Activated naive CD8-positive, alpha-beta T cell treated with anti-CD3 and anti-CD28 coated beads, Interleukin-2, amount 50 U/mL, for 24 hours (primary cell): ENCODE measurements at places on chromosomes 3 and 15.

DNA sequence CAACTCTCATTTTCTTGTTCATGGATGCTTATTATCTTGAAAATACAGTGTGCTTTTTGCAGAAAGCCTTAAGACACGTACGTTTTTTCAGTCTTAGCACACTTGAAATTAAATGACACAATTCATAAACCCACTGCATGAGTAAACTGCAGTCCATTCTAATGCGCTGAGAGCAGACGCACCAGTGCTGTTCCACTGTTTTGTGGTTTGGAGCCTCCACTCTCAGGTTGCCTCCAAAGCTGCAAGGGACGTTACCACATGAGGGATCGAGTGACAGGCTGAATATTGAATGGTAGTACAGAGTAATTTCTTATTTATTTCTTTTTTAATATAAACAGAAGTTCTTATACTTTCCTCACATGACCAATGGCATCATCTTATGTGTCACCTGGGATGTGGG, 12.3 kb downstream of the IQCH start:
- no peaks in the 10 kb centered on the region for H3K4me1 ChIP-seq
- H3K4me3 ChIP-seq, result no peak overlapping the region
- H3K27ac ChIP-seq, result no peak overlapping the region
- H3K27me3 ChIP-seq, result peaks cover 4% of the 10 kb centered on the region
- no peaks in the 10 kb centered on the region for H3K36me3 ChIP-seq

- H3K36me3 ChIP-seq, result peaks cover 53% of the 10 kb centered on the region
- no peaks in the 10 kb centered on the region for H3K27me3 ChIP-seq
- no peak for DNase-seq
- H3K4me1 ChIP-seq, result peaks cover 72% of the 10 kb centered on the region
- no peak overlapping the region for H3K27ac ChIP-seq
These were observed 28.2 kb downstream of the UBE3A start for GRCh38 chr15:25410649-25411048.

DNA sequence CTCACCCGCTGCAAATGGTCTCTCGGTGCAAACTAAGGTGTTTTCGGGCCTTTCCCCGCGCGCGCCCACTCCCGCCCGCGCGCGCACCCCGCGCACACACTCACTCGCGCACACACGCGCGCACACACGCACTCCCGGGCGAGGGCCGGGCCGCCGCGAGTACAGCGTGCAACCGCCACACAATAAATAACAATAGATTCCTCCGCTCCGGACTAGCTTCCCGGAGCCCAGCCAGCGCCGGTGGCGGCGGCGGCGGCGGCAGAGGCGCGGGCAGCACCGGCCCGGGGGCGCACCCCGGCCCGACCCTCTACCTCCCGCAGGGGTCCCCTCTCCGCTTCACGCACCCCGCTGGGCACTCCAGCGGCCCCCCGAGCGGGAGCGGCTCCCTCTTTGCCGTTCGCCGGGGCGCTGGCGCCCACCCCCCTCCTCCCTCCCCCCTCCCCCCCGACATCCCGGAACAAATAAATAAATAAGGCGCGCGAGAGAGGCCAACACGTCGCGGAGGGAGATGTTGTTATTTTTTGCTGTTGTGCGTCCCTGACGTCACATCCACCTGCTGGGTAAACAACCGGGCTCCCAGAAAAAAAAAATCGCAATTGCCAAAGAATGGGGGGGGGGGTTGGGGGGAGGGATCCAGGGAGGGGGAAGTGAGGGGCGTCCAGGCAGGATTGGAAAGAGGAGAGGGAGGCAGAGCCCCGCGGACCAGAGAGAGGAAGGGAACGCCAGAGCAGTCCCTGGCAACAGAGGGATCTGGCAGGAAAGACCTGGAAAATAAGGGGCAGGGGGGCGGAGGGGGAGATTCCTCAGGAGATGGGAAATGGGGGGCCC, at the start of gene FOXP1:
Gene FOXP1 (minus strand): TSS at position 163 of the 828 bp plus-strand sequence. CDS start 385,347 bp downstream, outside the sequence.
- peaks cover 63% of the 10 kb centered on the region for H3K4me1 ChIP-seq
- DNase-seq, result peak; percentile 68
- H3K27me3 ChIP-seq, result no peaks in the 10 kb centered on the region
- peaks cover 10% of the 10 kb centered on the region for H3K36me3 ChIP-seq
- peak within 1 kb of the TSS; percentile 92 for H3K4me3 ChIP-seq
- peak within 1 kb of the TSS; percentile 99 for H3K27ac ChIP-seq

- no peak overlapping the region for H3K4me3 ChIP-seq
- DNase-seq, result no peak
- no peaks in the 10 kb centered on the region for H3K4me1 ChIP-seq
- H3K36me3 ChIP-seq, result no peaks in the 10 kb centered on the region
- H3K27me3 ChIP-seq, result peaks cover 4% of the 10 kb centered on the region
- H3K27ac ChIP-seq, result no peak overlapping the region
These were observed 44.5 kb downstream of the KY start for GRCh38 chr3:134606033-134607025.

DNA sequence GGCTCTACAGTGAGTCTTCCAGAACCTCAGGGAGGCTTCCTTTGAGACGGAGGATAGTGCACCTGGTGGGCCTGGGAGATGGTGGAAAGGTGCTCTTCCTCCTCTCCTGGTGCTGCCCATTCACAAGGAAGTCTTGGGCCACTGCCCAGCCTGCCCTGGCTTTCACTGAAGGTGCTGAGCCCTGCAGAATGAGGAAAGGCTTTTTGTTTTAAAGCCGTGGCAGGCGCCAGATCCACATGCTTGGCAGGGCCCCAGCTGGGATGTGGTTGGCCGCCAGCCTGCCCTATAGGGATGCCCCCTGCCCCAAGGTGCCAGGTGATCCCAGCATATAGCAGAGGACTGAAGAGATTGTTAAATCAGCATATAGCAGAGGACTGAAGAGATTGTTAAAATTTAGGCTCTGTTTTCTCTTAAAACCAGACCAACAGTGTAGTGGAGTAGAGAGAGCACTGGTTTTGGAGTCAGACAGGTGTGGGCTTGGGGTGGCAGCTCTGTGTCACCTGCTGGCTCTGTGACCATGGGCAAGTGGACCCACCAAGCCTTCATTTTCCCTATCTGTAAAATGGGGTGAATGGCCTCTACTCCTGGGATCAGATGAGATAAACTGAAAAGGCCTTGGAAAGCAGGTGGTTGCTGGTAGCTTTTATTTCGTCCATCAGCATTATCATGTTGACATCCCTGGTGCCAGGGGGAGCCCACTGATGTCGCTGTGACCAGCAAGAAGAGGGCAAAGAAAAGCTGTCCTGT, 53.3 kb downstream of the SLC6A6 start:
- no peaks in the 10 kb centered on the region for H3K27me3 ChIP-seq
- peaks cover 32% of the 10 kb centered on the region for H3K36me3 ChIP-seq
- no peak overlapping the region for H3K27ac ChIP-seq
- H3K4me1 ChIP-seq, result peaks cover 18% of the 10 kb centered on the region
- no peak overlapping the region for H3K4me3 ChIP-seq

GRCh38 chr15:100189319-100189718, 152.5 kb downstream of the ADAMTS17 start:
- no peaks in the 10 kb centered on the region for H3K27me3 ChIP-seq
- no peaks in the 10 kb centered on the region for H3K36me3 ChIP-seq
- no peak overlapping the region for H3K27ac ChIP-seq
- DNase-seq, result no peak
- no peak overlapping the region for H3K4me3 ChIP-seq
- no peaks in the 10 kb centered on the region for H3K4me1 ChIP-seq

- H3K36me3 ChIP-seq, result peaks cover 53% of the 10 kb centered on the region
- peaks cover 44% of the 10 kb centered on the region for H3K4me1 ChIP-seq
These were observed 629 bp downstream of the RPL24 start for GRCh38 chr3:101685870-101686307.

GRCh38 chr15:29815000-29815710, 7.1 kb downstream of the TJP1 start:
- DNase-seq, result no peak
- peaks cover 85% of the 10 kb centered on the region for H3K27me3 ChIP-seq
- H3K27ac ChIP-seq, result no peak overlapping the region
- peaks cover 3% of the 10 kb centered on the region for H3K36me3 ChIP-seq

DNA sequence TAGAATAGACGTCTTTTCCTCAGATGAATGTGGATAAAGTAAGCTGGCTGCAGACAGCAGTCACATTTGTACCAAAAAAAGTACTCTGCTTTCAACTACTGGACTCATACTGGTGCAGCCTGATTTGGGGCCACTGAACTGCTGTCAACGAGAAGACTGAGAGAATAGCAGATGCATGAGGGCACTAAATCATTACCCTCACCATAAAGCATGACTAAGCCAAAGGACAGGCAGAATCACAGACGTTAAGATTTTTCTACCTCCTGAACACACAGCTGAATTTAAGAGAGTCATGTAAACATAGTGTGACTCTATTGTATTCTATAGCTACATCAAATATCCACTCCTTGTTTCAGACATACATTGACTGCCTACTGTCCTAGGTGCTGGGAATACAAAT, 67.8 kb upstream of the CDAN1 start:
- H3K4me3 ChIP-seq, result no peak overlapping the region
- no peaks in the 10 kb centered on the region for H3K4me1 ChIP-seq
- no peaks in the 10 kb centered on the region for H3K27me3 ChIP-seq
- H3K36me3 ChIP-seq, result peaks cover 7% of the 10 kb centered on the region
- H3K27ac ChIP-seq, result no peak overlapping the region

- H3K27me3 ChIP-seq, result no peaks in the 10 kb centered on the region
- no peaks in the 10 kb centered on the region for H3K36me3 ChIP-seq
- no peak overlapping the region for H3K4me3 ChIP-seq
- no peak for DNase-seq
- H3K4me1 ChIP-seq, result no peaks in the 10 kb centered on the region
- no peak overlapping the region for H3K27ac ChIP-seq
These were observed 89.7 kb upstream of the COL8A1 start for GRCh38 chr3:99548674-99549073.

GRCh38 chr3:168876346-168877035, 780.8 kb upstream of the GOLIM4 start:
- no peak overlapping the region for H3K27ac ChIP-seq
- DNase-seq, result no peak
- H3K27me3 ChIP-seq, result no peaks in the 10 kb centered on the region
- H3K4me1 ChIP-seq, result no peaks in the 10 kb centered on the region

DNA sequence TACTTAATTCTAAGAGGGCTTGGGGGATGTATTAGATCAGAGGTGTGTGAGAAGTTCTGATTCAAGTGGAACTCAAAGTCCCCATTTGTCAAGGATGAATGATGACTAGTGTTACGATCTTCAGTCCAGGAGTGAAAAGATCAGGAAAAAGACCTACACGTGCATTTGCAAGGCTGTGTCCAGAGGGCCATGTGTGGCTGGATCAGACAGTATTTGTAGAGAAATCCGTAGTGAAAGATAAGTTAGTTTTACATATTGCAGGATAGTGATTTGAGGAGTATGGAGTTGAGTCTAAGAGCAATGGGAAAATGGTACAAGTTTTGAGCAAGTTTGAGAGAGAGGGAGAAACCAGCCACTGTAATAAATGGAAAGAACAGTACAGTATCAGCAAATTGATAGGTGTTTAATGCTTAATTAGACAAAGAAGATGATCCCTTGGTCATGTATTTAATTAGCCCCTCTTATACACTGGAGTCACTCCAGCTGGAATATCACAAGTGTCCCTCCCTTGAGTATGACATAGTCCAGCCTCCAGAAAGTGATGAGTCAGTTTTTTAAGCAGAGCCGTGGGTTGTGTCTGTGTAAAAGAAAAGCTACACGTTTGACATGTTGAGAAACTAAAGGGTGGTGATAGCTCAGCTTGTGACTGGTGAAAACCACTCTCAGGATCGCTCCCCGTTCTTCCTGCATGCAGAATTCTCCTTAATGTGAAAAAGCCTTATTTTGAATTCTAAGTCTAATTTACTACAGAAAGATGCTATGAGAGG, 348.8 kb downstream of the ROBO1 start:
- no peaks in the 10 kb centered on the region for H3K36me3 ChIP-seq
- H3K27me3 ChIP-seq, result no peaks in the 10 kb centered on the region
- no peaks in the 10 kb centered on the region for H3K4me1 ChIP-seq
- no peak overlapping the region for H3K4me3 ChIP-seq
- no peak overlapping the region for H3K27ac ChIP-seq

GRCh38 chr3:178146406-178146831, 389.8 kb upstream of the KCNMB2 start:
- H3K36me3 ChIP-seq, result no peaks in the 10 kb centered on the region
- no peak overlapping the region for H3K27ac ChIP-seq
- no peaks in the 10 kb centered on the region for H3K27me3 ChIP-seq
- H3K4me1 ChIP-seq, result no peaks in the 10 kb centered on the region
- no peak for DNase-seq

GRCh38 chr3:156908398-156908797, 82.2 kb downstream of the LEKR1 start:
- no peaks in the 10 kb centered on the region for H3K36me3 ChIP-seq
- no peak for DNase-seq
- H3K27ac ChIP-seq, result no peak overlapping the region
- H3K4me1 ChIP-seq, result no peaks in the 10 kb centered on the region
- H3K4me3 ChIP-seq, result no peak overlapping the region
- no peaks in the 10 kb centered on the region for H3K27me3 ChIP-seq

DNA sequence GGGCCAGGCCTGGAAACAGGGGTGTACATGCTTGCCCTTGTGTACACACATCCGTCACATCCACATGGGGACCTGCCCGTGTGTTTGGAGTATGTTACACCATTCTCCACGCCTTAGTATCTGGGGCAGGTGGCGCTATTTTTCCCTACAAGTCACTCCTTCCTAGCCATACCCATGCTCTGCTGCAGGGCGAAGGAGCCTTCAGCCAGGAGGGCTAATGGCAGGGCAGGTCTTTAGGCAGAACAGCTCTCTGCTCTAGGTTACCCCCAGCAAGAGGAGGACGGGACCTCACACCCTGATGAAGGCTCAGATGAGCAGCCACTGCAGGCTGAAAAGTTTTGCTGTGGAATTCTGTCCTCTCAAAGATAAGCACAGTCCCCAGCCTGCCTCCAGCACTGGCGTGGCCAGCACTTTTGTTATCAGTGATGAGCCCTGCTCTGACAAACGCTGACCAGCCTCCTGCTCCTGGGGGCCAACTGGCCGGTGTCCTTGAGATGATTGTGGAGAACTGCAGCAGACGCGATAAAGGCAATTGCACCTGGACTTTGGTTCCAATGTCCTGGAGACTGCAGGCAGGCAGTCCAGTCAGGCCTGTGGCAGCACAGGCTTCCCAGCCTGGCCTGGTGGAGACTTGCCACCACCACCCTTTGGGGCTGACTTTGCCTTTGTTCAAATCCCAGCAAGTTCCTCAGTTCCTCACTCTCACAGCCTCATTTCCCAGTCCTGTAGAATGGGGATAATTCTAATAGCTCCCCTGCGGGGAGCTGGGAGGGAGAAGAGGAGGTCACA, 19.8 kb upstream of the PIGZ start:
- DNase-seq, result no peak
- no peak overlapping the region for H3K4me3 ChIP-seq
- H3K36me3 ChIP-seq, result peaks cover 2% of the 10 kb centered on the region
- H3K27me3 ChIP-seq, result peaks cover 7% of the 10 kb centered on the region

DNA sequence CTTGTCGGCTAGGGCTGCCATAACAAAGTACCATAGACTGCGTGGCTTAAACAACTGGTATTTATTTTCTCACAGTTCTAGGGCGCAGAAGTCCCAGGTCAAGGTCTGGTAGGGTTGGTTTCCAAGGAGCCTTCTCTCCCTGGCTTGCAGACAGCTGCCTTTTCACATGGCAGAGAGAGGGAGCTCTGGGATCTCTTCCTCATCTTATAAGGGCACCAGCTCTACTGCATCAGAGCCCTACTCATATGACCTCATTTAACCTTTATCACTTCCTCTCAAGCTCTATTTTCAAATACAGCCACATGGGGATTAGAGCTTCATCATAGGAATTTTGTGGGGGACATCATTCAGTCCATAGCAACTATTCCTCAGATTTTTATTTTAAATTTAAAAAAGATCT, 17.6 kb upstream of the PAQR9 start:
- H3K4me3 ChIP-seq, result no peak overlapping the region
- H3K4me1 ChIP-seq, result no peaks in the 10 kb centered on the region
